Neural cell (in vitro differentiated cells): ENCODE measurements at places on chromosomes 4 and X. TPM values are rescaled to one million over a fixed set of nuclear protein-coding genes. Genes with fewer than 3 reads are reported as not detected.

Gene UBE2D3
- polyA plus RNA-seq: 352 and 373 TPM in 2 replicates

Gene RASL11B
- polyA plus RNA-seq: 2.1 and 2.6 TPM in 2 replicates

Gene MAGEB1
- not detected in 2 replicates for polyA plus RNA-seq

Gene IRS4
- polyA plus RNA-seq: 2.1 and 3.8 TPM in 2 replicates

Gene MOSPD2
- 10.6 and 12.4 TPM in 2 replicates for polyA plus RNA-seq

Gene OTOP1
- 0.16 TPM in 1 of 2 replicates, not detected in the other for polyA plus RNA-seq

Gene HSFX4
- polyA plus RNA-seq: not detected in 2 replicates

Gene SSX4B
- not detected in 2 replicates for polyA plus RNA-seq

Gene TMEM156
- not detected in 2 replicates for polyA plus RNA-seq
